NCI-H1105 treated with DMSO at 0.1 percent for 48 hours (cell line): ENCODE measurements at places on chromosomes 6 and 20.

- DNase-seq = no peak
Measured at GRCh38 chr6:130970839-130971410, 92.1 kb downstream of the EPB41L2 start.

- DNase-seq = no peak
Measured at GRCh38 chr6:116515141-116515540, 3.7 kb downstream of the CALHM5 start.

DNA sequence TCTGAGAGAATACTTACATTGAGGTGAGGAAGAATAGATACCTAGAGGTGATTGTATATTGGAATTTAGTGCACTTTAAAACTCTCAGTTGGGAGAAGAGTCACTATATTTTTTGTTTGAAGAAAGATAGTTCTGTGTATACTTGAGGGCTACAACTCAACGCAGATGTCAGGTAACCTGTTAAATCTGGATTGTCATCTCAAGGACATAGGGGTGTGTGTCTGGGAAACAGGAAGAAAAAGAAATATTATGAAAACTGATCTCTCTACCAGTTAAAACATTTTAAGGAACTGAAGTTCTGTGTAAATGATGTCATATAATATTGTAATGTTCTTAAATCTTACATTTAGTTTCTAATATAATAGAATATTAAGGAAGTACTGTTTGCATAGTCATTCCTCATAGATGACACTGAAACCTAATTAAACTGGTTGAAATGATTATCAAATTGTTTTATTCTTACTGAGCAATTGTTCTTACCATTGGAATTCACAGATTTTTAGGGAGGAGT, 86.2 kb downstream of the SMAP1 start:
- DNase-seq = no peak

DNA sequence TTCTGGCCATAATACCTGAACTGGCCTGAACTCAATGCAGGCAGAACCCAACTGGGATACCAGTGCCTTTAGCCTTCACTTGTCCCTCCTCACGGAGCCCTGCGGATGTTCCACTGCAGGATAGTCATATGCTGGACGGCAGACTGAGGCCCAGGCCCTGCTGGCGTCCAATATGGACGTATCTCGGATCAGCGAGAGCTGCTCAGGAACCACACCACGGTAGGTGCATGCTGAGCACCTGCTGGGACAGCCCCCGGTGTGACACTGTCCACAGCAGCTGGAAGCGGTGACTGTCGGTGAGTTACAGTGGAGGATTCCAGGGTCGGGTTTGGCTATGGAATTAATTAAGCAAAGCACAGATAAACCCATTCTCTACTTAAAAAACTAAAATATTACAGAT, 48.7 kb downstream of the PSMG4 start:
- DNase-seq = no peak

DNA sequence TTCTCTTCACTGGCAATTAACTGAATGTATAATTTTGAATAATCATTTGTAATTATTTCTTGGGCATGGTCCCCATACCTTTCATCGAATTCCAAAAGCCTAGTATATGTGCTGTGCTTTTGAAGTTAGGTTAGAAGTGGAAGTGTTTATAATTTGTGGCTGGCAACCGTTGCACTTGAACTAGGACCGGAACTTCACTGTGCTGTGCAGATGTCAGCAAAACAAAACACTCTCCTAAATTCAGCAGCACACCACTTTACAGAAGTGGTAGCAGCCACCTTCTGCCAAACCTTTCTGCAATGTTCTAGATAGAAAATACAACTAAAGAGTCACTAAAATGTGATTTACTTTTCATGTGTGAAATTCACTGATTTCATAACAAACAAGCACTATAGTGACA, 111.9 kb downstream of the FAM83B start:
- DNase-seq = peak; percentile 86

DNA sequence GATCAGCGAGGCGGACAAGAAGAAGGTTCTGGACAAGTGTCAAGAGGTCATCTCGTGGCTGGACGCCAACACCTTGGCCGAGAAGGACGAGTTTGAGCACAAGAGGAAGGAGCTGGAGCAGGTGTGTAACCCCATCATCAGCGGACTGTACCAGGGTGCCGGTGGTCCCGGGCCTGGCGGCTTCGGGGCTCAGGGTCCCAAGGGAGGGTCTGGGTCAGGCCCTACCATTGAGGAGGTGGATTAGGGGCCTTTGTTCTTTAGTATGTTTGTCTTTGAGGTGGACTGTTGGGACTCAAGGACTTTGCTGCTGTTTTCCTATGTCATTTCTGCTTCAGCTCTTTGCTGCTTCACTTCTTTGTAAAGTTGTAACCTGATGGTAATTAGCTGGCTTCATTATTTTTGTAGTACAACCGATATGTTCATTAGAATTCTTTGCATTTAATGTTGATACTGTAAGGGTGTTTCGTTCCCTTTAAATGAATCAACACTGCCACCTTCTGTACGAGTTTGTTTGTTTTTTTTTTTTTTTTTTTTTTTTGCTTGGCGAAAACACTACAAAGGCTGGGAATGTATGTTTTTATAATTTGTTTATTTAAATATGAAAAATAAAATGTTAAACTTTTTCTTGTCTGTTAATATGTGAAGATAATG, 2.2 kb downstream of the HSPA1B start:
- DNase-seq = peak; percentile 64

GRCh38 chr20:23009636-23010035, 25.5 kb upstream of the SSTR4 start:
- no peak for DNase-seq

DNA sequence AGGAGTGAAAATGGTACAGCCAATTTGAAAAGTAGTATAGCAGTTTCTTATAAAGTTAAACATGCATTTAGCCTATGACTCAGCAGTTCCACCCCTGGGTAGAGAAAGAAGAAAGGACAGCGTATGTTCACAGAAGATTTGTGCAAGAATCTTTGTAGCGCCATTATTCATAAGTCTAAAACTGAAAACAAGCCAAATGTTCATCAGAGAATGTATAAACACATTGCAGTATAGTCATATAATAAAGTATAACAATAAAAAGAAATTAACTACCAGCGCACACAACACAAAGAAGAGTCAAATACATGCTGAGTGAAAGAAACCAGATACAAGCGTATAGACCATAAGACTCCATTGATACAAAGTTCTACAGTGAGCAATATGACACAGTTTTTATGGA, 294.0 kb downstream of the SAMD5 start:
- DNase-seq = no peak

GRCh38 chr20:20690676-20691476, 21.6 kb downstream of the RALGAPA2 start:
- no peak for DNase-seq

DNA sequence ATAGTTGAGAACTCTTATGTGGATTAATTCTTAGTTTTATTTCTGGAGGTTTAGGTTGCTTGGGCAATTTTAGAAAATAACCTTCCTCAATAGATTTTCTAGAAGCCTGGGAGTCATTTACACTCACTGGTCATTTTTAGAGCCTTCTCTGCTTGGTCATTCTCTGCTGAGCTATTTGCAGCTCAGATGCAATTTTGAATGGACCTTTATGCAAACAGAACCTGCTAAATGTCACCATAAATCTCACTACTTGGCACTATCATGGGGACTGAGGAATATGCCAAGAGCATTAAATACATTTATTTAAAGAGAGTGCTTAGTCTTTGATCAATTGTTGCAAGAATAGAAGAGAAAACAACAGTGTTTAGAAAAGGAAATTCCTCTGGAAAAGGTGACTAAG, 154.0 kb downstream of the CLVS2 start:
- no peak for DNase-seq

- DNase-seq = no peak
Measured at GRCh38 chr6:160279850-160280249, 21.2 kb upstream of the SLC22A2 start.

- no peak for DNase-seq
Measured at GRCh38 chr6:138008791-138009190, 98.4 kb downstream of the PERP start.

- DNase-seq = no peak
Measured at GRCh38 chr6:95142661-95143335, 434.5 kb upstream of the MANEA start.

- DNase-seq = no peak
Measured at GRCh38 chr20:25032478-25033264, 25.3 kb downstream of the ACSS1 start.

DNA sequence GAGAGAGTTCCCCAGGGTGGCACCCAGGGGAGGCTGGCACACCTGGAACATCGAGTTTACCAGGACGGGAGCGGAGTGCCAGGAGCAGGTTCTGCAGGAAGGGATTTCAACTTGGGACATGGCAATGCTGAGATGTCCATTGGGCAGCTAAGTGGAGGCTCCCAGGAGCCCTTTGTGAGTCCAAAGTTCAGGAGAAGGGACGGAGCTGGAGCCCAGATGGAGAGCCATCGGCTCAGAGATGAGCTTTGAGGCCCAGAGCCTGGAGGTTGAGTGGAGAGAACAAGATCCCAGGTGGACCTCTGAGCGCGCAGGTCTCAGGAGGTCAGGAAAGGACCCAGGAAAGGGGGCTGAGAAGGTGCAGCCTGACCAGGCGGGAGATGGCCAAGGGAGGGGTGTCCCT, 67.5 kb upstream of the AFDN start:
- no peak for DNase-seq

GRCh38 chr6:23873161-23873560, 252.9 kb upstream of the NRSN1 start:
- no peak for DNase-seq

- no peak for DNase-seq
Measured at GRCh38 chr6:100301731-100302130, 163.0 kb downstream of the SIM1 start.

DNA sequence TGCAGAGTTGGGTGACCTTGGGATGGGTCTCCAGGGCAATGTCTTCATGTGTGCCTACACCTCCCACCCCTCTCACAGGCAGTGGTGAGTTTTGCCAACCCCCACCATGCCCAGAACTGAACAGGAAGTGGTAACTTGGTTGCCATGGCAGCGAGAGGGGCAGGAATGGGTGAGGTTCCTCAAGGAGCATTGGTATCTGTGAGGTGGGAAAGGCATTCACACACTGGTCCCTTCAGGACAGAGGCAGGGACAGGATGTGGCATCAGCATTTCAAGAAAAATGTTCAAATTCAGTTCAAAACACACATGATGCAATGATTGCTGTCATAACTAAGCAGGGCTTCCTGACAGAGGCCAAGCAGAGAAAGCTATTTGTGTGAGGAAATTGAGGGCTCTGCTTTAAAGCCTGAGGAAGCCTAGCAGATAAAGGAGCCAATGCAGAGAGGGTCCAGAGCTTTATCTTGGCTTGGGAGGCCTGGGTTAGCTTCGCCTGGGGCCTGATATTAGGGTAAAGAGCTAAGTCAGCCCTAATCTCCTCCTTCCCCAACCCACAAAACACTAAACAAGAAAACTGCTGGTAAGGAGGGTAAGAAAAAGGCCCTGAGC, 551 bp downstream of the TREML2 start:
- no peak for DNase-seq

DNA sequence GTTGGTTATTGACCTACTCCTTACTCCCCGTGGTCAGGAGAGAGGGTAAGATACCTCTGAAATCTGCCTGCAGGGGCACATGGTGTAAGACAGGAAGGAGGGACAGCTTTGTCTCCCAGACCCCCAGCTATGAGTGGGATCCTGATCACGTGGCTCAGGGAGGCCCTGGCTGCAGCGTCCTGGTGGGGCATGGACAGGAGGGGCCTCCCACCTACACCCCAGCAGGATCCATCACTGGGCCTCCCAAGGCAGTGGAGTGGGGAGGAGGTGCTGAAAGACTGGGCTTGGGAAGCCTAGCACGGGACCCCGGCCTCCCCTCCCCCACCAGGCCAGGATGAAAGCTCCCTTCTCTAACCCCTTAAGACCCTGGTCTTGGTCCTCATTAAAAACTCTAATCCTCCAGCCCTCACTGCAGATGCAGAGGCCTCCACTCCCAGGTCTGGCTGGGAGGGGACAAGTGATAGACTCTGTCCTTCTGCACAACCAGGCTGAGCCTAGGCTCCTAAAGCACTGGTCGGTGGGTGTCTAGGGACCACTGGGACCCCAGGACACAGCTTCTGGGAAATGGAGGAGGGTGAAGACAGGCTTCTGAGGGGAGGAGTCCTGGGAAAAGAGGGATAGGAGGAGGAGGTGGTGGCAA, 29.6 kb upstream of the VEGFA start:
- DNase-seq = no peak

GRCh38 chr6:149867876-149868640, 3.9 kb upstream of the LRP11 start:
- no peak for DNase-seq

DNA sequence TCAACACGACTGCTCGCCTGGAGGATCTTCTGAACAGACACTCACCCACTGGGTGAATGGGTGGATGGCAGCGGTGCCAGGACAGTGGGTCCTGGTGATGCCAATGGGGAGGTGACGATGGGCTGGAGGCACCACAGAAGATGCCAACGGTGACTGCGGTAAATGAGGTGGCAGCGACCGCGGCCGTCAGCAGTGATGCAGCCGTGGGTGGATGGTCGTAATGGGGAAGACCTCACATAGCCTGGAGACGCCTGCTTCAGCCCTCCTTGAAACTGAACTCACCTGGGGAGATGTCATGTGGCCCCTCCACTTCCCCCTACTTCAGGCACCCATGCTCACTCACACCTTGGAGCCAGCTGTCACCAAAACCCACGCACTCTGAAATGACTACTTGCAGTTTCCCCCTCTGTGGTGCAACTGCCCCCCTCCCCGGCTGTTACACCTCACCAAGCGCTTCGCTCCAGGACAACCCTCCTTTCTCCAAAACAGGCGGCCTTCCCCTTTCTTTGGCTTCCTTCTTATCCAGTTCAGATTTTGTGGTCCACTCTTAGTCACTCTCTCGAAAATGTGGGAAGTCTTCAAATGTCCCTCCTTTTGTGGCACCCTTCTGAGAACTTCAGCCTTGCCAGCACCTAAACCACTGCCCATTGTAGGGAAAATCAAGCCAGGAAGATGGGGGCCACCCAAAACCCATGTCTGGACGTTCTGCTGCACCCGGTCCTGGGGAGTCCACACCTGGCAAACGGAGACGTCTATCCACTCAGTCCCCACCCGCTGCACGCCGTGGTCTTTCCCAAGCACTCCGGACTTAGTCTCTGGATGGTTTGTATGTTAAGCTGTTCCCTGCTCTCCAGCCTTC, 10.4 kb upstream of the ABHD16B start:
- no peak for DNase-seq

GRCh38 chr6:26043384-26044139, 43.7 kb upstream of the HFE start:
- DNase-seq = peak; percentile 99

DNA sequence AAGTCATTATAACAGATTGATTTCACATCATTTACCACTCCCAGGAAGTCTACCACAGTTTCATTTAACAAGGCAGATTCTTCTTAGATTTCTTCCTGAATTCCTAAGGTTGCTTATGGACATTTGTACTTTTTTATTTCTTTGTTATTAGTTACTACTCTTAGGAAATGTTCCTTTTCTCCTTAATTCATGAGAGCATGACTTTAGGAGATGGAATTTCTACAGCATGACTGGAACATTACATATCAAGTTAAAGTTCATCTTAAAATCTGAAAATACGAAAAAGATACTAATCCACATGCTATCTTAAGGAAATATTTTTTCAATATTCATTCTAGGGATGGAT, 22.3 kb downstream of the CNKSR3 start:
- DNase-seq = no peak

DNA sequence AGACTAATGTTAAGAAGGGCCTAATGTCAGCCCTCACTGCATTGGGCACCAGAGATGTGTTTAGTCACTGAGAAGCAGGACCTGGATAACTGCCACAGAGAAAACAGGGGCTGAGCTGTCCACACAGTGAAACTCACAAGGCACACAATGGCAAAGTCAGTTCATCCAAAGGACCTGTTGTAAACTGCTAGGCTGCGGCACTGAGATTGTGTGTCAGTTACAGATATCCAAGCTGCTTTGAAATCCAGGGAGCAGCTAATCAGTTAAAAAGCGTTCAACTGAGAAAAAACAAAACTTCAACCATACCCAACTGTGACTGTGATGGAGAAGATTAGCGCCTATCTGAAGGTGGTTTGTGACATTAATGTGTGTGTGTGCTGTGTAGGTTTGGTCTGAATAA, 27.8 kb upstream of the TMEM14A start:
- peak; percentile 40 for DNase-seq
